WERI-Rb-1 (cell line): ENCODE measurements at places on chromosomes 3 and 15.
A peak's percentile ranks its signal among the peaks of the same experiment; 100 is the strongest.

GRCh38 chr3:197174927-197175326 lies 123.5 kb downstream of the DLG1 start:
- DNase-seq, result no peak

- no peak for DNase-seq
Measured at GRCh38 chr15:34993412-34993811, 5.3 kb upstream of the ZNF770 start.

DNA sequence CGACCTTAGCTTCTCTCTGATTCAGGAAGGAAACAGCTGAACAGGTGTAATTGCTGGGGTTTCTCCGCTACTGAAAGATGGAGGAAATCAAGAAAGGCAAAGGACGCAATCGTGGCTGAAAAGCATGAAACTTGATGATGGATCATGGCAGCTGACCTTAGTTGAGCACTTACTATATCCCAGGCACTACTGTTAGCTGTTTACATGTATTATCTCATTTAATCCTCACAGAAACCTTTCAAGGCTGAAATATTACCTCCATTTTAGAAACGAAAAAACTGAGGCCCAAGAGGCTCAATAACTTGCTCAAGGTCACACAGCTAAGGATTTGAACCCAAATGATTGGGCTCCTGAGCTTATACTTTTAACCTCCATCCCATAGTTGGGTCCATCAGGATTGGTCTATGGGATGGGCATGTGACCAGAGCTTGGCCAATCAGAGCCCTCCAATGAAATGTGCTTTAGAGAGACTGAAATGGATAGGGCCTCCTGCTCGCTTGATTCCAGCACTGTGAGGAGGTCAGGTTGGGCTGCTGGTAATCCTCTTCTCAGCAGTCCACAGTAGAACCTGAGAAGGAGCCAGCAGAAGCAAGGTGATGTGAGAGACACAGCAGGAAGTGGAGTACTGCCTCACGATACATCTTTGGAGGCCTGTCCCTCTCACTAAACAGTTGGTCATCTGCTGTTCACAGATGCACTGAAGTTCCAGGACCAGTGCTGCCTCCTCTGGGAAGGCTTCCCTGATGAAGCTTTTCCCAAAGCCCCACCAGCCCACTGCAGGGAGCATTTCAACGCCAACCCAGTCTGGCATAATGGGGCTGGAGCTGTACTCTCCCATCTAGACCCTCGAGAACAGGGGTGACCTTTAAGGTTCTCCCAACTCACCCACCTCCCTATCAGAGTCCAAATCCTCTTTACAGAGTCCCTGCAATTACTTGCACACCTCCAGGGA lies 10.4 kb downstream of the CLN6 start:
- DNase-seq, result no peak

DNA sequence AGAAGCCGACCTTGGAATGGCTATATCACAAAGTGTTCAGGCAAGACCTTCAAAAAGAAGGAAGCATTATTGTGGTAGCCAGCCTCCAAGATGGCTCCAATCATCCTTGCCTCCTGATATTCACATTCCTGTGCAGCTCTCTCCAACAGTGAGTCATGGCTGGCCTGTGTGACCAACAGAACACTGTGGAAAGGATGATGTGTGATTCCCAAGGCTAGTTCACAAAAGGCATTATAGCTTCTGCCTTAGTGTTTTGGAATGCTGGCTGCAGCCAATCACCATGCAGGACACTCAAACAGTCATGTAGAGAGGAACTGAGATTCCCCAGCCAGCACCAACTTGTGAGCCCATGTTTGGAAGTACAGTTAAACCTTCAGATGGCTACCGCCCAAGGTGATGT lies 102.6 kb downstream of the EFL1 start:
- no peak for DNase-seq

DNA sequence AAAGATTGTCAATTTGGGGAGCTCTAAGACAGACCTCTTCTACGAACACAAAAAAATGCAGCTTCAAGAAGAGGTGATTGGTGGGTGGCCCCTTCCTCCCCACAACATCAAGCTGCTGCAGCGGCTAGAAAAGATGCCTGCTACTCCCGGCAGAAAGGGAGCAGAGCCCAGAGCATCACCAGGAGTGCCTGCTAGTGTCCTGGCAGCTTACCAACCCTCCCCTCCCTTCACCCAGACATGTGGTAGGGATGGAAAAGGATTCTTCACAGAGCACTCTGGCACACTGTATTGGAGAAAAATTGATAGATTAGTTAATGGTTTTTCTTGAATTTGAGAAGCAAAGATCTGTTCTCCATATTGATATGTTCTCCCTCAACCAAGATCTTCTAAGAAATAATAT lies 10.8 kb downstream of the IP6K1 start:
- no peak for DNase-seq

- DNase-seq, result no peak
Measured at GRCh38 chr3:31493149-31493548, 39.6 kb upstream of the STT3B start.

GRCh38 chr15:90425726-90426346 lies 37.8 kb downstream of the IQGAP1 start:
- no peak for DNase-seq

DNA sequence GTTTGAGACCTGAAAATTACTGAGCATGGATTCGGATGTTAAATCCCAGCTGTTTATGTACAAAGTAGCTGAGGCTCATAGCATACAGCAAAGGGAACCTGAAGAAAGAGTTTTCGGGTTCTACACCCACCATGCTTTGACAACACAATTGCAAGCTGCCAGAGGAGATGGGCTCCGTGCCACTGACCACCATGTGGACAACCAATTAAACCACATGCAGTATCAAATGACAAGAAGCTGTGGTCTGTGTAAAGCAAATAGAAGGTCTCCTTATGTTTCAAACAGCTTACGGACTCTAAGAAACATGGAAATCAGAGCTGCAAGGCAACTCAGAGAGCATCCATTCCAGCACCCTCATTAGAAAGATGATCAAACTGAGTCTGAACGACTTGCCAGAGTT lies 12.9 kb downstream of the GABRB3 start:
- no peak for DNase-seq

- no peak for DNase-seq
Measured at GRCh38 chr3:124766113-124767095, 36.2 kb downstream of the UMPS start.

- no peak for DNase-seq
Measured at GRCh38 chr15:92048739-92049138, 195.2 kb downstream of the SLCO3A1 start.

DNA sequence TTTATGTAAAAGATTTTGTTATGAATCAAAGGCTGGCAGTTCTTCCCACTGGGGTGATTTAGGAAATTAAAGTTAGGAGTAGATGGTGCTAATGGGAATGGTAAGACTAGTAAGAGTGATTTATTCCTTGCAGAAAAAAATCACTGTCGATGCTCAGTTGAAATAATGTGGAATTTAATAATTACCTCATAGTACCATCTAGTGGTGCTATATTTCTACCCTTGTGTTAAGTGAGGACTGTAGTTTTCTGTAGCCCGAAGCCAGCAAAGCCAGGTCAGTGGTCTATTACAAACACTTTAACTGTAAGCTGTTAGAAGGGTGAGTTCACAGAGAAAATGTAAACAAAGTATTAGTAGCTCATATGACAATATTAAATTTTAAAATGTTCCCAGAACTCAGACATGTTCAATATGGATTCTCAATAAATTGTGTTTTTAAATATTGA lies 39.5 kb upstream of the GOLGA8J start:
- no peak for DNase-seq

GRCh38 chr3:157429708-157430107 lies 6.9 kb upstream of the PTX3 start:
- no peak for DNase-seq

GRCh38 chr15:70240082-70240481 lies 142.4 kb upstream of the TLE3 start:
- DNase-seq, result no peak

GRCh38 chr3:195241592-195242355 lies 29.2 kb downstream of the XXYLT1 start:
- DNase-seq, result no peak

- DNase-seq, result no peak
Measured at GRCh38 chr15:33182926-33183325, 11.6 kb downstream of the FMN1 start.

DNA sequence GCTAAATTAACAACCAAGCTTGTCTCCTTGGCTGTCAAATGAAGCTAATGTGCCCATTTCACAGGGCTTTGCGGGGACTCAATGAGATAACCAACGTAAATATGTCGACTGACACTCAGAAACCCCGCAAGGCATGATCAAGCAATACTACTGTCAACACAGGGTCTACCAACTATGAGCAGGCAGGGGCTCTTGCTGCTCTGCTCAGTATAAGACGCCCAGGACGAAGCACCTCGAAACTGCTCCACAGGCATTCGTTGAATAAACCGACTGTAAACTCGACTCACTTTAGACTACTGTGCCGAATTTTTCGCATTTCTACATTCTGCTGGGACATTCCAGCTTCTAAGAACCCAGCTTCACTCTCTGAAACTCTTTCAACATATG lies 55.0 kb downstream of the FEZF2 start:
- DNase-seq, result peak; percentile 11

GRCh38 chr3:144771381-144771870 lies 799.8 kb downstream of the DIPK2A start:
- no peak for DNase-seq

GRCh38 chr3:13420045-13420830 lies at the start of gene NUP210:
TSS of gene NUP210 (minus strand) at chr3:13420322. CDS start at chr3:13420226, 96 bp downstream.
- DNase-seq, result peak; percentile 82

DNA sequence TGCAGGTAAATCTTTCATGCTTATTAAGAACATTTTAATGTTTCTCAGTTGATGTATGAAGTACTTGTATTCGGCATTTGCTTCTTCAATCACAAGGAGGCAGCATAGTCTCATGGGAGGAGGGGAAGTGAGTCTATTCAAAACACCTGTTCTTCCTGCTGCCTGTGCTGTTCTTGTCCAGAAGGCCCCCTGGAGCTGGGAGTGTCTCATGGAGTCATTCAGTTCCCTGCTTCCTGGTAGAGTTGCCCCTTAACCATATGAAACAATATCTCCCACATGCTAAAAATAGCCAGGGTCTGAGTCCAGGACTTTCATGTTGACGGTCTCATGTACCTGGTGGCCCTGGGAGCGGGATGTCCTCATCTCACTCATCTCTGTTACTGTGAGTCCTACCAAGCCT lies 15.5 kb upstream of the PPP1R2 start:
- peak; percentile 30 for DNase-seq

GRCh38 chr3:167187221-167187620 lies 192.9 kb downstream of the ZBBX start:
- DNase-seq, result peak; percentile 69

DNA sequence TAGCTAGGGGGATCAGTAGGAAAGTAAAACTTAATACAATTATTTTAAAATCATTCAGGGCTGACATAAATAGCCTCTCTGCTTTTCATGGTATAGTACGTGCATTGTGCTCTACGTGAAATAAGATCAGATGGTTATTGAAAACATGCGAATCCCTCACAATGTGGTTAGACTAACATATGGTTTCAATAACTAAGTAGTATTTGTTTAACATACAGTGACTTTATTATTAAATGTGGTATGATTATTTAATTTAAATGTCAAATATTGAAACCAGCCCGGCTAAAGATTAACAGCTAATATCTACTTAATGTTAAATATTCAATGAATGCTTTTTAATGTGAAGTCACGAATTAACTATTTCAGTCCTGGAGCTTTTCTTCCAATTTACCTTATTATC lies 473.9 kb upstream of the THBS1 start:
- DNase-seq, result no peak

GRCh38 chr15:88491158-88491557 lies 23.6 kb downstream of the MRPS11 start:
- no peak for DNase-seq

- no peak for DNase-seq
Measured at GRCh38 chr3:61154457-61155198, 96.6 kb downstream of the FHIT start.

DNA sequence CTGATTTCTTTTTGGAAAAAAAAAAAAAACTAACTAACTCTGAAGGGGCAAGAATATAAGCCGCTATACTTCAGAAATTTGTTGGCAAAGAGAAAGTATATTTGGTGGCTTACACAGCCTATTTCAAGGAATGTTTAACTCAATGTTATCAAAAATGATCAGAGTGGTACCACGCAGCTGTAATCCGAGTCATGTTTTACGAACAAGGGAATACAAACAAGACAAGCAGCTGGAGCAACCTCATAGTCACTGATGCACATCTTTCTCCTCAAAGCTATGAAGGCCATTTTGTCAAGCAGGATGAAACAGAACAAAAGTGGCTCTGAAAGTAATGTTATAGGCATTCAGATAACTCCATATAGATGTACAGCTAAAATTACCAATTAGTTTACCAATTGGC lies 81.2 kb downstream of the SCAPER start:
- no peak for DNase-seq

DNA sequence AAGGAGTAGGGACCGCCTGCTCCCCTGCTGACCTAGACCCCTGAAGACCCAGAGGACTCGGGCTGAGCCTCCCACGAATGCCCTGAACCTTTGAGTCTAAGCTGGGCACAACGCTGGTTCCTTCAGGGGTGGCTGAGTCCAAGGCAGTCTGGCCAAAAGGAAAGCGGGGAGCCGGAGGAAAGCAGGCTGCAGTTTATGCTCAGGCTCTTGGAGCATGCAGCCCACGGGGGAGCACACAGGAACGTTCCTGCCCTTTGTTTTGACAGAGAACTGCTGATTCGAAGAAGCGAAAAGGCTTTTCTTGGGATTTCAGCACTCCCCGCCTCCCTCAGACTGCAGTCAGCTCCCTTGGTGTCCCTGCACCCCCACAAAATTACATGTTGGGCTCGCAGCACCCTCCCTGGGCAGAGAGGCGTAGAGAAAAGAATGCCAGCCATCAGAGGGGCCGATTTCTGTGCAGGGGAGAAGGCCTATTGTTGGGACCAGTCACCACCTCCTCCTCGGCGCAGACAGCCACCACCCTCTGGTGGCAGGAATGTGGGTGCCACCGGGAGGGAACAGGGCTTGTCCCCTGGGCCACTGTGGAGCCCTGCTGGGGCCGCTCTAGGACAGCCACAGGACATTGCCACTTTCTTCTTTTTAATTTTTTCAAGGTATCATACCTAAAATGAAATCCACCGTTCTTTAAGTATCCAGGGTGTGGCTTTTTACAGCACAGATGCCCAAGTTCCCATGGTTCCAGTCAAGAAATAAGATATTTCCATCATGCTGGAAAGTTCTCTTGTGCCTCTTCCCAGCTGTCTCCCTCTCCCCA lies 72.2 kb downstream of the SMAD6 start:
- peak; percentile 88 for DNase-seq
